Bronchial epithelial cell (primary cell): ENCODE measurements at places on chromosomes 1 and 21.

DNA sequence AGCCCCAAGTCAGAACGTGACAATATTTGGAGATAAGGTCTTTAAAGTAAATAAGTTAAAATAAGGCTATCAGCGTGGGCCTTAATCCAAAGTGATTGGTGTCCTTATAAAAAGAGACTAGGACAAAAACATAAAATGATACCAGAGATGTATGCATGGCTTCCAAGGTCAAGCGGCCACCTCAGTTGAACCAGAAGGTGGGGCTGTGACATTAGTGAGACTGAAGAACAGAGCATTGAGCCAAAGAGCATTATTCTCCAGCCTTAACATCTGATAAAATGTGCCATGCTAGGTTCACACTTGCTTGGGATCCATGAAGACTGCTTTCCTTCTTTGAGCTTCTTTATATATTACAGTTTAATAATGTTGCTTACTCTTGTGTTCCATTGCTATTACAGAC, 554.6 kb downstream of the PLA2G4A start:
- DNase-seq = no peak

DNA sequence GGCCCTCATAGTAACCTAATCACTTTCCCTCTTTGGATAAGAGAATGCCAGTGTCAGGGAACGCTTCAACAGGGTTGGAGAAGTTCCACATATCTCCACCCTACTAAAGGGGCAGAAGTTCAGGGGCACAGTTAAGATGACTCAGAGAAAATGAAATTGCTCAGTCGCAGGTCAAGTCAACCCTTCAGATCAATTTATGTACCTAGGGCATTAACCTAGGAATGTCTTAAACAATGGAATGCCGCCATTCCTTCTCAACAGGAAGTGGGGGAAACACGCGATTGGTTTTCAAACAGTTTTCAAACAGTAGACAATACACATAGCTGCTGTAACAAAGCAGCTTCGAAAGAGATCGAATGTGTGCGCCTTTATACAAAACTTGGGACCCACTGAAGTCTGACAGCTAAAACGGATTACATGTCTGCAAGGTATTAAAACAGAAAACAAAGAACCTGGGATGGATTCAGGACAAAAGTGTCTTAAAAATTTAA, 897 bp downstream of the SLC25A24 start:
- DNase-seq = peak; percentile 57

DNA sequence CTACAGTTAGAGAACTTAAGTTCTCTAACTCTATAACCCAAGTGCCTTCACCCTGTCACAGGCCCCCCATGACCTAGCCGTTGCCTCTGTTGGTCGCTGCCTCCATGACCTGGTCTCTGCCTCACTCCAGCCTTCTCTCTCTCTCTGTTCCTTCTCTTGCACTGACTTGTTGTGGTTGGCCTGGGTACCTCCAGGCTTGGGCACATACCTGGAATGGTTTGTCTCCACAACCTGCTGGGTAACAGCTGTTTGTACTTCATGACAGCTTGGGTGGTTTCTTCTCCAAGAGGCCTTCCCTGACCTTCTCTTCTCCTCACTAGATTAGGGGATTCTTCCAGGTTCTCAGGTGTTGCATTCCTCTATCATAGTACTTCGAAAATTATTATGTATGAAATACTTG, 371.6 kb upstream of the USP24 start:
- DNase-seq = no peak

GRCh38 chr1:72282271-72283021, at the start of gene NEGR1:
Gene NEGR1 (minus strand): TSS chr1:72282539.
- peak; percentile 59 for DNase-seq

- DNase-seq = no peak
Measured at GRCh38 chr1:147549526-147549925, 8.2 kb downstream of the BCL9 start.

DNA sequence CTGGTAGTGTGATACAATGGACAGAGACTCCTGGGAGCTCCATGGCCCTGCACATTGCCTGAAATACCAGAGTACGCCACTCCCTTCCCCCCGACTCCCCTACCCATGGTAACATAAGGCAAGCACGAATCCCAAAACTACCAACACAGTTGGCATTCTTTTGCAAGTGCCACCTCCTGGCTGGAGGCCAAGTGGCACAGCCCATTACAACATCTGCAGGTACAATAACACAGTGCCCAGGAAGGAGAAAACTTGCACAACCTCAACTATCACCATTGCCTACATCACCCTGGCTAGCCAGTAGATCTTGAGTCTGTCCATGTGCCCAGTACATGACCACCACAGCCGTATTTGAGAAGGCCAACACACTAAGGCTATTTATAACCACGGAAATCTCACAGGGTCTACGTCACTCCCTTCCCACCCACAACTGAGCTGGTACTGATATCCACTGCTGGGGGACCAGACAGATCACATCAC, 11.7 kb downstream of the ADAMTS1 start:
- no peak for DNase-seq

GRCh38 chr1:45686015-45686287, 382 bp downstream of the GPBP1L1 start:
- DNase-seq = peak; percentile 45

- peak; percentile 64 for DNase-seq
Measured at GRCh38 chr1:167227934-167228378, 7.3 kb downstream of the POU2F1 start.

GRCh38 chr21:42614396-42614795, 39.0 kb upstream of the PDE9A start:
- DNase-seq = no peak

- DNase-seq = no peak
Measured at GRCh38 chr1:162420120-162420519, 8.2 kb upstream of the SH2D1B start.

- DNase-seq = peak; percentile 89
Measured at GRCh38 chr1:177472567-177472966, 301.8 kb downstream of the BRINP2 start.

- no peak for DNase-seq
Measured at GRCh38 chr1:160137216-160137862, 14.1 kb upstream of the ATP1A4 start.

GRCh38 chr1:31783846-31784245, 19.7 kb upstream of the ADGRB2 start:
- no peak for DNase-seq

GRCh38 chr1:247656221-247656875, 23.2 kb downstream of the OR13G1 start:
- no peak for DNase-seq
